ENCODE measurements at places on chromosomes 1 and 21. TPM values are rescaled to one million over a fixed set of nuclear protein-coding genes. Genes with fewer than 3 reads are reported as not detected.

GRCh38 chr1:102182603-102183260, 186.0 kb upstream of the OLFM3 start:
- H3K4me3 ChIP-seq, result no peak overlapping the region
- H3K4me1 ChIP-seq, result no peaks in the 10 kb centered on the region
- H3K27ac ChIP-seq, result no peak overlapping the region
- no peaks in the 10 kb centered on the region for H3K36me3 ChIP-seq

- H3K27me3 ChIP-seq, result peaks cover 6% of the 10 kb centered on the region
- H3K4me1 ChIP-seq, result peaks cover 12% of the 10 kb centered on the region
These were observed 67.4 kb downstream of the WDR4 start for GRCh38 chr21:42811960-42812359.

DNA sequence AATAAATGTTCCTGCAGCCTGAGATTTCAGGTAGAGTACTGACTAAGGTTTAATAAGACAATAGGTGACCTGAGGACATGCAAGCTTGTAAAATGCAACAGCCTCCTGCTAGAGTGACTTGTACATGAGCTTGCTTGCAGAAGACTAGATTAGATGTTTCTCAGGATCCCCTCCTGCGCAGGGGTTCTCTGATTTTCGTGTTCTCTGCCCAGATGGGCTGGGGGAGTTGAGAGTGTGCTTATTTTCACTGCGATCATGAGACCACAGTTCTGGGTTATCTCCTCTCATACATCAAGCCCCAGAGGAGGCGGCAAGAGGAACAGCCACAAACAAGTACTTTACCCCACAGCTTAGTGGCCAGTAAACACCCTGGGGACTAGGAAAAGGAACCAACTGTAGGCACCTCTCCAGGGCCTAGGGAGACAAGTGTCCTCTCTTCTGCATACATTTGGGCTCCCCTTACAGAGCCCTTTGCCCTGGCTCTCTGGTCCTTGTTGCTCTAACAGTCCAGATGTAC, 8.0 kb downstream of the TMEM81 start:
- H3K4me3 ChIP-seq, result no peak overlapping the region
- DNase-seq, result no peak
- no peaks in the 10 kb centered on the region for H3K4me1 ChIP-seq

DNA sequence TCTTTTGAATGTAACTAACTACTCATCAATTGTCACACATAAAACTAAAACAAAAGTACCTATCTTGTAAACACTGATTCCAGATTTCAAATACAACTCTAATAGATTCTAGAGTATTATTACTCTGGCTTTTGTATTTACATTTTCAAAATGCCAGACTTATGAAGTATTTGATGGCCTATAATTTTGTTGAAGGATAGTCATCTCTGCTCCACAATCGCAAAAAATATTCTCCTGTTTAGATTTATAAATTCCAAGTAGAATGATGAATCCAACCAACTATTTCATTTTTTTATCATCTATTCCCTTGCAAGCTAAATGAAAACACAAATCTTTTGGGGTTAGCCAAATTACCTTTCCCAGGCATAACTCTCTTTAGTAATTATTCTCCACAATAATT, 75.0 kb upstream of the GUCA2A start:
- H3K4me1 ChIP-seq, result no peaks in the 10 kb centered on the region
- DNase-seq, result no peak
- no peak overlapping the region for H3K27ac ChIP-seq

GRCh38 chr1:38128926-38129453, 82.4 kb upstream of the POU3F1 start:
- H3K27ac ChIP-seq, result no peak overlapping the region
- H3K27me3 ChIP-seq, result peaks cover 32% of the 10 kb centered on the region
- H3K4me1 ChIP-seq, result no peaks in the 10 kb centered on the region
- no peak overlapping the region for H3K4me3 ChIP-seq

GRCh38 chr1:199353906-199354305, 673.6 kb upstream of the NR5A2 start:
- H3K27ac ChIP-seq, result no peak overlapping the region
- no peaks in the 10 kb centered on the region for H3K27me3 ChIP-seq
- no peaks in the 10 kb centered on the region for H3K36me3 ChIP-seq
- H3K4me3 ChIP-seq, result no peak overlapping the region
- H3K4me1 ChIP-seq, result no peaks in the 10 kb centered on the region

DNA sequence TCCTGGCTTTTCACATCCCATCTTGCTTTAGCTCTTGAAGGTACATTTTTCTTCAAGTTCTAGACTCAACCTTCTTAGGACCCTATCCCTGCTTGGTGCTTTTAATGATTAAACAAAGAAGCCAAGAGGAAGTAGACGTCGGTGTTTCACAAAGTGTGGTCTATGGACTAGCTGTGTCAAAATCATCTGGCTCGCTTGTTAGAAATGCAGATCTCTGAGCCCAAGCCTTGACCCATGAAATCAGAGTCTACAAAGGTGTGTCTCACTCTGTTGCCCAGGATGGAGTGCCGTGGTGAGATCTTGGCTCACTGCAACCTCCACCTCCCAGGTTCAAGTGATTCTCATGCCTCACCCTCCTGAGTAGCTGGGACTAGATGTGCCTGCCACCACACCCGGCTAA, 295.5 kb upstream of the KAZN start:
- no peaks in the 10 kb centered on the region for H3K4me1 ChIP-seq
- no peaks in the 10 kb centered on the region for H3K27me3 ChIP-seq
- H3K27ac ChIP-seq, result no peak overlapping the region

GRCh38 chr1:190597294-190597693, 119.6 kb upstream of the BRINP3 start:
- H3K4me1 ChIP-seq, result no peaks in the 10 kb centered on the region
- peak overlapping the region; percentile 54 for H3K27ac ChIP-seq
- no peak for DNase-seq
- H3K4me3 ChIP-seq, result no peak overlapping the region
- no peaks in the 10 kb centered on the region for H3K36me3 ChIP-seq
- H3K27me3 ChIP-seq, result no peaks in the 10 kb centered on the region

GRCh38 chr1:198101716-198102453, 54.9 kb upstream of the NEK7 start:
- H3K4me1 ChIP-seq, result no peaks in the 10 kb centered on the region
- no peak for DNase-seq
- no peaks in the 10 kb centered on the region for H3K36me3 ChIP-seq
- H3K27me3 ChIP-seq, result no peaks in the 10 kb centered on the region
- no peak overlapping the region for H3K27ac ChIP-seq
- H3K4me3 ChIP-seq, result no peak overlapping the region

- no peak overlapping the region for H3K4me3 ChIP-seq
- no peaks in the 10 kb centered on the region for H3K36me3 ChIP-seq
- H3K27ac ChIP-seq, result no peak overlapping the region
- no peaks in the 10 kb centered on the region for H3K4me1 ChIP-seq
These were observed 93.0 kb downstream of the USH2A start for GRCh38 chr1:216330262-216330661.

GRCh38 chr1:202656057-202656456, 54.2 kb downstream of the SYT2 start:
- H3K27ac ChIP-seq, result no peak overlapping the region
- no peak for DNase-seq
- no peaks in the 10 kb centered on the region for H3K4me1 ChIP-seq
- no peak overlapping the region for H3K4me3 ChIP-seq

- no peak overlapping the region for H3K27ac ChIP-seq
- H3K4me3 ChIP-seq, result no peak overlapping the region
- H3K27me3 ChIP-seq, result no peaks in the 10 kb centered on the region
- H3K4me1 ChIP-seq, result peaks cover 52% of the 10 kb centered on the region
- H3K36me3 ChIP-seq, result peaks cover 13% of the 10 kb centered on the region
These were observed 26.8 kb downstream of the PTTG1IP start for GRCh38 chr21:44846485-44847260.

DNA sequence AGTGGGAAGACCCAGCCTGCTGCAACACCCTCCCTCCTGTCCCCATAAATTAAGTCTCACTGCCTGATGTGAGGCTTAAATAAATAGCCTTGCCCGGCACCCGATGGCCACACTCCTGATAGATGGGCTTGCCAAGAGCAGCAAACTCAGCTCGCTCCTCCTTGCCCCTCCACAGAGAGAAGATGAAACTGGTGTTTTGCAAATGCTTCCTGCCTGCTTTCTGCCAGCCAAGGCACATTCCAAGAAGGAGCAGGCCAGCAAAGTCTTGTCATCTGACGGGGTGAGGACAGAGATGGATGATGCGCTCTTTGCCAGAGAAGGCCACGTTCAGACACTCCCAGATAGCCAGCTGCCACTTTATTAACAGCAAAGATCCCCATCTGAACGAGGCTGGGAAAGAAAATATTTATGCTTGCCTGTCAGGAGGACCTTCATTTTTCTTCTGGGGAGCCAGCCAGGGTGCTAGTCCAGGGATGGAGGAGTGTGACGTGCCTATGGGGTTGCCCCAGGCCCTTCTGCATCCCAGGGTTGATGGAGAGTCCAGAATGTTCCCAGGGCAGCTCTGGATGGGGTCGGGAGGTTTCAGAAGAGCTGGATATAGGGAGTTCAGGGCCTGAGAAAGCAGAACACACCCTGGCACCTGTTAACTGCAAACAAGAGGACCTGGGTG, 265.4 kb downstream of the FOXD2 start:
- peaks cover 20% of the 10 kb centered on the region for H3K4me1 ChIP-seq
- H3K27me3 ChIP-seq, result peaks cover 11% of the 10 kb centered on the region
- H3K36me3 ChIP-seq, result no peaks in the 10 kb centered on the region
- H3K27ac ChIP-seq, result no peak overlapping the region
- H3K4me3 ChIP-seq, result no peak overlapping the region

DNA sequence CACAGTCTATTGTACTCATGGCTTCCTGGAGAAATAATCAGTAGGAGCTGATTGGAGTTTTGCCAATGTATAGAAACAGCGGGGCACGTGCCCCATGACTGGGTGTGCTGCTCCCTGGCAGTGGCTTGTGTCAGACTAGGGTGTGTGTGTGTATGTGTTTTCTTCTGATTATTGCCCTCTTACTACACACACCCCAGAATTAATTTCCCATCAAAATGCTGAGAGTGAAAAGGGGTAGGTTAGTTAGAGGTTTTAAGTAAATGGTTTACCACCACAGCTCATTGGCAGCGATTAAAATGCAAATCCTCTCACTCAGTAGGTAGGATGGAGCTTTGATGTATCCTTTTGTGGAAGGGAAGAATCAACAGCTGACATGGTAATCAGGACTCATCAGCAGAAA, 29.9 kb downstream of the HHAT start:
- H3K4me1 ChIP-seq, result peaks cover 10% of the 10 kb centered on the region
- no peak overlapping the region for H3K4me3 ChIP-seq
- no peaks in the 10 kb centered on the region for H3K36me3 ChIP-seq
- DNase-seq, result no peak
- no peak overlapping the region for H3K27ac ChIP-seq
- no peaks in the 10 kb centered on the region for H3K27me3 ChIP-seq

GRCh38 chr1:94797291-94797690, 22.9 kb upstream of the SLC44A3 start:
- H3K4me3 ChIP-seq, result no peak overlapping the region
- H3K36me3 ChIP-seq, result no peaks in the 10 kb centered on the region
- DNase-seq, result no peak
- H3K27ac ChIP-seq, result no peak overlapping the region

GRCh38 chr1:30332116-30333094, 391.0 kb downstream of the MATN1 start:
- no peak overlapping the region for H3K27ac ChIP-seq
- H3K4me1 ChIP-seq, result no peaks in the 10 kb centered on the region
- no peak overlapping the region for H3K4me3 ChIP-seq
- H3K36me3 ChIP-seq, result no peaks in the 10 kb centered on the region
- DNase-seq, result no peak
- H3K27me3 ChIP-seq, result no peaks in the 10 kb centered on the region

- DNase-seq, result no peak
- H3K36me3 ChIP-seq, result no peaks in the 10 kb centered on the region
- peak overlapping the region; percentile 40 for H3K4me3 ChIP-seq
- H3K27me3 ChIP-seq, result no peaks in the 10 kb centered on the region
These were observed 511 bp upstream of the RABGAP1L start for GRCh38 chr1:174158767-174159251.

DNA sequence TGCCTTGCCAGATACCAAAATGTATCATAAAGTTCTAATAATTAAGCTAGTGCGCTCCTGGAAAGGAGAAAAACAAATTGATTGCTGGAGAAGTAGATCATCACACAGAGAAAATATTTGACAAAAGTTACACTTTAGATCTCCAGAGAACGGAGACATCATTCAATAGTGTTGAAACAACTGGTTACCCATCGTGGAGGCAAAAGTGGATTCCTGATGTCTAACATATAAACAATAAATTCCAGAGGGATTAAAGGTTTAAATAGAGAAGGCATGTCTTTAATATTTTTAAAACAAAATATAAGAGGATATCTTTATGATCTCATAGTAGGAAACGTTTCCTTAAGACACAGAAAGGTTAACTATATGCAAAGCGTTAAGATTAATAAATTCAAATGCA, 41.0 kb downstream of the NRIP1 start:
- H3K36me3 ChIP-seq, result no peaks in the 10 kb centered on the region
- no peak overlapping the region for H3K27ac ChIP-seq
- no peak overlapping the region for H3K4me3 ChIP-seq
- H3K27me3 ChIP-seq, result no peaks in the 10 kb centered on the region
- H3K4me1 ChIP-seq, result peaks cover 2% of the 10 kb centered on the region

DNA sequence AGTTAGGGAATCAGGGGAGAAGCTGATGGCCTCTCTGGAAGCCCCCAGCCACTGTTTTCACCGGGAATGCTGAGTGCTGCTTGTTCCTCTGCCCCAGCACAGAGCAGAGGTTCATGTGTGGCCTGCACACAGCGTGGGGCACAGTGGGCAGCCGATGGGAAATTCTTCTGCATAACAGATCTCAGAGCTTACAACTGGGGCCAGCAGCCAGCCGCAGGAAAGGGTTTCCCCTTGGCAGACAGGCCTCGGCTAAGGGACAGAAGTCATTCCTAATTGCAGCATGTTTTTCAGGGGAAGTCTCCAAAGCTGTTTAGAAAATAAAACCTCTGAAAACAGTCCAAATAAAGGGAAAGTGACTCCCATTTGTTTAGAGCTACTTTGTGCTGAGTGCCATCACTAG, 22.6 kb downstream of the HMGB4 start:
- H3K27me3 ChIP-seq, result no peaks in the 10 kb centered on the region
- no peak overlapping the region for H3K27ac ChIP-seq
- H3K4me3 ChIP-seq, result no peak overlapping the region
- H3K4me1 ChIP-seq, result no peaks in the 10 kb centered on the region
- H3K36me3 ChIP-seq, result no peaks in the 10 kb centered on the region
- DNase-seq, result no peak

DNA sequence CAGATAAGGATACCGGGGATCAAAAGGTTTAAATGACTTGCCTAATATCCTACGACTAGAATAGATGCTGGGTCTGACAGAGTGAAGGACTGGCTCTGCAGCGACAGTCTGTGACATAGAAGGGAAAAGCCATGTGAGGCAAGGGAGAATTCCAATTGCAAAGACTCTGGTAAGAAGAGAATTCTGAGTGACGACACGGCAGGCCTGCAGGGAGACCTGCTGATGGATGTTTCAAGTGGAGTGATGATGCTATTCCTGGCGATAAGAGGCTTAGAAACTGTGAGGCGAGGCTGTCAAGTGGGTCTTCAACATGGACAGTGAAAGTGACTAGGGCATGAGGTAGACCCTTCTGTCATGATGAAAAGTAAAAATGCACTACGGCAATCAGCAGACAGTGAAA, 176.6 kb upstream of the PBX1 start:
- H3K36me3 ChIP-seq, result no peaks in the 10 kb centered on the region
- no peaks in the 10 kb centered on the region for H3K27me3 ChIP-seq
- no peak overlapping the region for H3K4me3 ChIP-seq
- H3K4me1 ChIP-seq, result no peaks in the 10 kb centered on the region
- DNase-seq, result no peak

GRCh38 chr1:230120289-230120920, 53.4 kb downstream of the GALNT2 start:
- H3K27me3 ChIP-seq, result no peaks in the 10 kb centered on the region
- no peak overlapping the region for H3K27ac ChIP-seq
- no peak overlapping the region for H3K4me3 ChIP-seq

DAB1 gene
- total RNA-seq, result not detected

ADGRL4 gene
- 0.75 TPM for total RNA-seq

DCDC2B gene
- not detected for total RNA-seq

VANGL1 gene
- 22.1 TPM for total RNA-seq

TEDDM1 gene
- total RNA-seq, result not detected

CADM3 gene
- total RNA-seq, result 5.2 TPM

TTC3 gene
- 130 TPM for total RNA-seq

PERM1 gene
- not detected for total RNA-seq

GABPB2 gene
- 9.6 TPM for total RNA-seq

SPEN gene
- total RNA-seq, result 28.4 TPM
